ENCODE measurements at places on chromosomes 12 and 14.

- no peak for DNase-seq
Measured at GRCh38 chr12:46908236-46908935, 82.6 kb upstream of the SLC38A4 start.

- DNase-seq: no peak
Measured at GRCh38 chr12:26271889-26272492, 76.6 kb downstream of the SSPN start.

DNA sequence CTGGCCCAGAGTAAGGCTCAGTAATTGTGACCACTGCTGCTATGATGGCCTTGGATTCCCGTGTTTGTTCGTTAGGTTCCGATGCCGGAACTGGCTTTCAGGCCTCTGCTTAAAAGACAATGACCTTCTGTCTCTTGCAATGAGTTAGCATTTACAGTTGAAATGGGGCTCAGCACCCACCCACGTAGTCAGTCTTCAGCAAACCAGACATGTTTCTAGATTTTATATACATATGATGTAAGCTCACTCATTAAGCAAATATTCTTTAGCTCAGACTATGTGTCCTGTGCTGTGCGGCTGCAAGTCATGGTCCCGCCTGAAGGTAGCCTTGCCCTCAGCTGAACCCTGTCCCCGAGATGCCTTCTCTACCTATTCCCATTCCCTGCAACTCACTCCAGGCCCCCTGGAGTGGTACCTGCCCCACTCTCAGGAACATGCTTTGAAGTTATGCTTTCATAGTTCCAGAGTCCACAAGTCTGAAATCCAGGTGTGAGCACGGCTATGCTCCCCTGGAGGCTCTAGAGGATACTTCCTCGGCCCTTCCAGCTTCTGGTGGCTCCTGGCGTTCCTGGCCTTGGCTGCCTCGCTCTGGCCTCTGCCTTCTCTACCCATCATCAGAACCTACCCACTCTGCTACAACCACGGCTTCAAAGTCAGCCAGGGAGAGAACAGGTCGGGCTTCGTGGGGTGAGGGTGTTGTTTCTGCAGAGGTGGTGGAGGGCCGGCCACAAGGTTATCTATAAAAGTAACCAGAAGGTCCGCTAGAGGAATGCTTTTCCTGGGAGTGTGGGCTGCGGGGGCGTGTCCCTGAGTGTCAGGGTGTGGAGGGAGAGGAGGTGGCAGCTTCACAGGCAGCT, 157.8 kb downstream of the RBM19 start:
- no peak for DNase-seq

GRCh38 chr14:59236195-59236594, 47.7 kb downstream of the DAAM1 start:
- no peak for DNase-seq

DNA sequence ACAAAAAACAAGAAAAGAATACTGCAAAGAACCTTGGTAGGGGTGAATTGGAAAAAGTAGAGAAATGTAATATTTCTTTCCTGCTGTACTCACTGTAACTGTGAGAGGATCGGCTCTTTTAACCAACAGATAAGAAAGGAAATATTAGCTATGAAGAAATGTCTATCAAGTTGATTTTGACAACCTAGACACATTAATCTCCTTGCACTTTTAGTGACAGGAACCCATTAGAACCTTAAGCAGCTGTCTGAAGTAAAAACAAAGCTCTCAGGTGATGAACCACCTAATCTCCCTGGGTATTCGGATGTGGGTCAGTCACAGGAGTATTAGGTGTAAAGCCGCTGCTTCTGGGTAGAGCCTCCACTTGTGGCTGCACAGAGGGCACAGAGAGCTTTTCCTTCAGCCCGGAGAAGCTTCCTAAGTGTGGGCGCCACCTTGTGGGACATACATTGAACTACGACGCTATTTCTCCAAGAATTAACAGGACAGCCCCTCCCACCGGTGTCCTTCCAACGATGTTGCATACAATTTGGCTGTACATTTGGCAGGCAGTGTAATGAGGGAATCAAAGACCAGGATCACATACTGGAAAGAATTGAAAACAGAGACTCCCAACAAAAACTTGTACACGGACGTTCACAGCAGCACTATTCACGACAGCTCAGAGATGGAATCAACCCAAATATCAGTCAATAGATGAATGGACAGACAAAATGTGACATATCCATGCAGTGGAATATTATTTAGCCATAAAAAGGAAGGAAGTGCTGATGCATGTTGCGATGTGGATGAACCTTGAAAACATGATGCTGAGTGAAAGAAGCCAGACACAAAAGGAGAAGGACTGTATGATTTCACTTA, 28.9 kb upstream of the MAPKAPK5 start:
- peak; percentile 74 for DNase-seq

GRCh38 chr12:89653-90052, 23.1 kb downstream of the IQSEC3 start:
- DNase-seq: no peak

- no peak for DNase-seq
Measured at GRCh38 chr14:49920935-49921334, 28.1 kb downstream of the ARF6 start.

DNA sequence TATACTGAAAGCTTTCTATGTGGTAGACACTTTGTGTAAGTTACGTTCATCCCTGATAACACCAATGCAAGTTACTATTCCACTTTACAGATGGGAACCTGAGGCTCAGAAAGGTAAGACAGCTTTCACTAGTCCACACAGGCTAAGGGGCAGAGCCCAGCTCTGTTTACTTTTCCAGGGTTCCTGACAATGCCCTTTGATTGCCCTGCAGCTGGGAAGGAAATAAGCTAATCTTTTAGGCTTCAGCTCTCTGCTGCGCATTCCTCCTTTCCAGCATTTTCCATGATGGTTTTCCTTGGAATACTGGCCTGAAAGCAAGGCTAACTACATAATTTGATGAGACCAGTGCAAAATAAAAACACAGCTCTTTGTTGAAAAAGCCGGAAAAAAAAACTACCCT, 185.7 kb upstream of the BTG1 start:
- no peak for DNase-seq

GRCh38 chr12:5511644-5512600, 80.0 kb downstream of the NTF3 start:
- peak; percentile 58 for DNase-seq

DNA sequence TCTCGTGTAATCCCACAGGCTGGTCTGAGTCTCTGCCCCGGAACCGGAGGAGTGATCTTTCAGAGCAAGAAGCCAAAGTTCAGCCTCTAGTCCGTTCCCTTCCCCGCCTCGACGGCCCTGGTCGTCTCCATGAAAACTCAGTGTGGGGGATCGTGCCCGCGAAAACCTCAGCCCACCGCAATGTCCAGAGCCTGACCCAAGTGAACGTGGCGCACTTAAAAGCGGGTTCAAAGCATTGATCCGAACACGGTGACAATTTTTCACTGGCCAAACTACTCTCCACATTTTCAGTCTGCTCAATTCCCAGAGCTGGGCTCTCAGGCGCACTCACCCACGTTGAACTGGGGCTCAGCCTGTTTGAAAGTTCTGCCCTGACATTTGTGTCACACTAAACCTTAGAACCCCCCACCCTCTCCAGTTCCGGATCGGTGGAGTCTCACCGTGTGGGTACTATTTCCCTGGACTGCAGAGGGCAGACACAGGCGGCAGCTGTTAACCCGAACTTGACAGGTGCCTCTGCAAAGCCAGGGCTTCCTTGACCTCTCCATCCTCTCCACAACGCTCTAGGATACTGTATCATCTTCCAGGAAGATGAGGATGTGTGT, 886 bp upstream of the PRICKLE1 start:
- DNase-seq: peak; percentile 39

Data from nephron progenitor cell (in vitro differentiated cells).